ENCODE measurements at places on chromosomes 3 and 15.
A peak's percentile ranks its signal among the peaks of the same experiment; 100 is the strongest.

- no peak for DNase-seq
Measured at GRCh38 chr15:38072348-38073177, 138.1 kb downstream of the TMCO5A start.

- no peak for DNase-seq
Measured at GRCh38 chr3:4722103-4722502, 229.0 kb downstream of the ITPR1 start.

GRCh38 chr3:40770061-40770460 is 245.3 kb downstream of the ZNF621 start:
- DNase-seq: no peak

GRCh38 chr3:131072099-131072559 is 45.5 kb downstream of the NEK11 start:
- no peak for DNase-seq

DNA sequence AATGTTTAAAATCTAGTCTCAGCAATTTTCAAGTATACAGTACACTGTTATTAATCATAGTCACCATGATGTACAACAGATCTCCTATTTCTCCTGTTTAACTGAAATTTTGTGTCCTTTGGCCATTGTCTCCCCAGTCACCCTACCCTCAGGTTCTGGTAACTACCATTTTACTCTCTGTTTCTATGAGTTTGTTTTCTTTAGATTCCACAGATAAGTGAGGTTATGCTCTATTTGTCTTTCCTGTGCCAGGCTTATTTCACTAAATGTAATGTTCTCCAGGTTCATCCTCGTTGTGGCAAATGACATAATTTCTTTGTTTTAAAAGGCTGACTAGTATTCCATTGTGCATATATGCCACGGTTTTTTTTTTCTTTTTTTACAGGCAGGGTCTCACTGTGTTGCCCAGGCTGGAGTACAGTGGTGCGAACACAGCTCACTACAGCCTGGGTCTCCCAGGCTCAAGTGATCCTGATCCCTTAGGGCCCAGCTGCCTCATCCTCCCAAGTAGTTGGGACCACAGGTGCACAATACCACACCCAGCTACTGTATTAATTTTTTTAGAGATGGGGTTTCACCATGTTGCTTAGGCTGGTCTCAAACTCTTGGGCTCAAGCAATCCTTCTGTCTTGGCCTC is 50.0 kb downstream of the RAB7A start:
- no peak for DNase-seq

DNA sequence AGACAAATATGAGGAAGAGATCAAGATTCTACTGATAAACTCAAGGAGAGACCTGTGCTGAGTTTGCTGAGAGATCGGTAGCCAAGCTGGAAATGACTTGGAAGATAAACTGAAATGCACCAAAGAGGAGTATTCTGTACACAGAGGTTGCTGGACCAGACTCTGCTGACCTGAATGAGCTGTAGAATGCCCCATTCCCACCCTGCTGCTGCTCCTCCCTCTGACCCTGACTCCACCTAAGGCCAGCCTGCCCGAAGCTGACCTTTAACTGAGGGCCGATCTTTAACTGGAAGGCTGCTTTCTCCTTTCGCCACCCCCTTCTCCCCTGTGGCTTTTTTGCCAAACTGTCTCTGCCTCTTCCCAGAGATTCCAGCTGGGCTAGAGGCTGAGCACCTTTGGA is 34.6 kb downstream of the CDIN1 start:
- no peak for DNase-seq

GRCh38 chr15:90358124-90359033 is 6.3 kb downstream of the ZNF774 start:
- DNase-seq: no peak

GRCh38 chr3:93983408-93983807 is 3.5 kb downstream of the ARL13B start:
- DNase-seq: no peak

- DNase-seq: no peak
Measured at GRCh38 chr3:58111513-58112184, 99.1 kb downstream of the DNASE1L3 start.

GRCh38 chr15:40470423-40471104 is at the start of gene CHST14:
TSS of gene CHST14 (plus strand) at chr15:40470984. CDS start at chr15:40471214, 230 bp downstream.
- peak; percentile 54 for DNase-seq

GRCh38 chr3:69410301-69410700 is 24.4 kb upstream of the FRMD4B start:
- peak; percentile 40 for DNase-seq

DNA sequence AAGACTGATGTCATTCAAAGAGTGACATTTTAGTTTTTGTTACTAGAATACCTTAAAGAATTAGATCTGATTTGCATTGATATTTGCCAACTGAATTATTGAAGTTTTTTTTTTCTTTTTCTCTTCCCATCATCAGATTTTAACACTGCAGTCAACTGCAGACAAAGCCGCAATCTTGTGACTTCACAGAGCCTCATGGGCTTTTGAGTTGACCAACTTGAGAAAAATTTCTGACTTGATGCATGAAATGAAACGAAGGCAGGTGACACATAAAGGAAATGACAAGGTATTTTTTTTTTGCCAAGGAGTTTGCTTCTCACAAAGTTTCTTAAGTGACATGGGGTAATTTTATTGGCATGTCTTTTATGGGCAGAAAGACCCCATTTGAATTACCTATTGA is 383.7 kb downstream of the GAP43 start:
- no peak for DNase-seq

- DNase-seq: no peak
Measured at GRCh38 chr15:67853454-67853853, 13.6 kb upstream of the RNU6-1 start.

All from T-helper 9 cell (primary cell).